Activated T-helper 17 cell treated with anti-CD3 and anti-CD28 coated beads, Interleukin-2, amount 50 U/mL, for 72 hours (primary cell): ENCODE measurements at places on chromosomes 5 and 9.

- no peak for ATAC-seq
Observed at GRCh38 chr9:114225561-114226212, 70.3 kb downstream of the COL27A1 start.

- ATAC-seq = no peak
Observed at GRCh38 chr9:97382099-97382718, 29.7 kb upstream of the TDRD7 start.

- ATAC-seq = peak; percentile 56
Observed at GRCh38 chr5:116763987-116764866, 189.6 kb upstream of the SEMA6A start.

DNA sequence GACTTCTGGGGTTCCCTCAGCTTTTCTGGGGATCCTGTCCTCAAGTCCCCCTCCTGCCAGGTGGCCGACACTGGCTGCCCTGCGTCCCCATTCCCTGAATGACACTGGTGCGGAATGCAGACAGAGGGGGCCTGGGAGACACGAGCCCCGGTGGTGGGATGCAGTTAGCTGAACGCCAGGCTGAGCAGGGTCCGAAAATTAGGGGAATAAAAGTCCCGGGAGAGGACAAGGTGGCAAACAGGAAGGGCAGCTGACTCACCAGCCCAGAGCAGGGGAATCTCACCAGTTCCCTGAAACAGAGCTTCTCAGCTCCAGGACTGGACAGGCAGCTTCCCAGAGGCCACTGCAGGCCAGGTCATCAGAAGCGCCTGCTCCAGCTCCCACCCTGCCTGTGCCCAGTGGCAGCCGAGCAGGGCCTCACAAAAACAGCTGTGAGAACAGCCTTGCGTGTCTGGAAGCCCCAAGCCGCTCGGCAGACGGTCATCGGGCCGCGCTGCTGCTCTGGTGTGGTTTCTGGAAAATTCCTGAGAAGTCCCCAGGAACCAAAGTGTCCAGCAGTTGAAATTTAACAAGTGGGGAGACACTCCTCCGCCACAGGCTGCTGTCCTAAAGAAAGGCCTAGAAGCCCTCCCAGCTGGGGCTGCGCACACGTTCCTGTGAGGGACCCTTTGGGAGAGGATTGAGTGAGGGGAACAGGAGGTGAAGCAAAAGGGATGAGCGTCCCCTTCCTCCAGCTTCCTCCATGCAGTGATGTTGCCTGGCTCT lies 47.6 kb upstream of the EXOC3 start:
- ATAC-seq = no peak

- no peak for ATAC-seq
Observed at GRCh38 chr5:8615142-8615858, 746.4 kb downstream of the MTRR start.

DNA sequence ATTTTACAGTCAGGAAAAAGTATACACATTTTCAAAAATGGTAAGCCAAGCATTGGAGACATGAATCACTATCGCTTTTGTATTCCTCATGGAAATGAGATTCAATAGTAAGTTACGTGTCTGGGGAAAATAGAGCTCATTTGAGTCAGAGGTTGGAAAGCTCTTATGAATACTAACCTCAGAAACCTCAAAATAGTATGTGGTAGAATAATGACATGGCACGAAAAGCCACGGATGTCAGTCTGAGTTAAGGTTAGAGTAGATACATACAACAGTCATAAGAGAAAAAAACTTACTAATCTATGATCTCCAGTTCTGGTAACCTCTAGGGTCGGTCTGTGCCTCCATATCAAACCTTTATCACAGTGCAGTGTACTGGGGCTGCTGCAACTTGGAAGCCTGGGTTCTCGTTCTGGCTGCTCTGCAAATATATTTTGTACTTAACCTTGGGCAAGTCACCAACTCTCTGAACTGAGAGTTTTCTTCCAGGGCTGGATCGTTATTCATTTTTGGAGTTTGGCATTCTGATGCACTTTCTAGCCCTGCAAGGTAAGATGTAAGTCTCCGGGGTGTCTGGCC lies 31.8 kb downstream of the MAP1B start:
- peak; percentile 97 for ATAC-seq

DNA sequence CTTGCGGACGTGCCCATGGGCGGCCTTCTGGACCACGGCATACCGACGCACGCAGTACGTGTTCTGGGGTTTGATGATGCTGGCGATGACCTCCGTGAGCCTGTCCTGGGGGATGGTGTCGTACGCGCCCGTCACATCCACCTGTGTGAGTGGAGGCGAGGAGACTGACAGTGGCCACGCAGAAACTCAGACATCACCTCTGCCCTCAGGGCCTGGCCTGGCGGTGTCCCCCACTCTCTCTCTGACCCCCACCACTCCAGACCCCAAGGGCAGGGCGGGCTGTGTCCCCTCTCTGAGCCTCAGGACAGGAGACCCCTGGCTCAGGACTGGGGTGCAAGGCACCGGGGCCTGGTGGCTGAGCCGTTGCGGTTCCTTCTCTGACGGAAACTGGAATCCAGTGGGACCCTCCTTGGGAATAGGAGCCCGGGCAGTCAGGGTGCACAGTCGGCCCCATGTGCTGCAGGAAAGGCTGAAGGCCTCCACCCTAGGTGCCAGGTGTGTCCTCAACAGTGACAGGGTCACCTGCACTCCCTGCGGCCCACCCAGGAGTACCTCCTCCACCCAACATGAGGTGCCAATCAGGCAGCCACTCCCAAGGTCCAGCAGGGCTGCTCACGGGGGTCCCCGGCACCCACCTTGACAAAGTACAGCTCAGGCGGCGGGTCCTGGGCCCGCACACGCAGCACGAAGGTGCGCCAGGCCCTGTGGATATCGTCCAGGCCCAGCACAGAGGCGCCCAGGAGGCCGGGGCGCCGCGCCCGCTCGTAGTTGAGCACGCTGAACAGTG lies 16.0 kb downstream of the TERT start:
- ATAC-seq = no peak

- ATAC-seq = no peak
Observed at GRCh38 chr5:78886341-78887230, 98.5 kb downstream of the ARSB start.

DNA sequence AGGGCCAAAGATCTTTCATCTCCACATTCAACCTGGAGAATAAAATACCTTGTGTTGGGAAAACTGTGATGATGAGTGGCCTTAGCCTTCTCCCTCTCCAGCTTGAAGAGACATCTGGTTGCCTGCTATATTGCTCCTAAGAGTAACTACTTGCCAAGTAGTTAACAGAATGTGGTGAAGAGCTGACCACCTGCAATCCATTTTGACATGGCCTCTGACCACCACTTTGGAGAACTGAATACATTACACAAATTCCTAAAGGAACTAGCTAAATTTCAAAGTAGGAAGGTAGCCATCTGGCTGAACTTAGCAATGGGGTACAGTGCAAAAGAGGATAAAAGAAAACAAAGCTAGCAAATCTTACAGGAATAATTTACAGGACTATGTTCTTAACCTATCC lies 7.2 kb downstream of the TBCA start:
- no peak for ATAC-seq

DNA sequence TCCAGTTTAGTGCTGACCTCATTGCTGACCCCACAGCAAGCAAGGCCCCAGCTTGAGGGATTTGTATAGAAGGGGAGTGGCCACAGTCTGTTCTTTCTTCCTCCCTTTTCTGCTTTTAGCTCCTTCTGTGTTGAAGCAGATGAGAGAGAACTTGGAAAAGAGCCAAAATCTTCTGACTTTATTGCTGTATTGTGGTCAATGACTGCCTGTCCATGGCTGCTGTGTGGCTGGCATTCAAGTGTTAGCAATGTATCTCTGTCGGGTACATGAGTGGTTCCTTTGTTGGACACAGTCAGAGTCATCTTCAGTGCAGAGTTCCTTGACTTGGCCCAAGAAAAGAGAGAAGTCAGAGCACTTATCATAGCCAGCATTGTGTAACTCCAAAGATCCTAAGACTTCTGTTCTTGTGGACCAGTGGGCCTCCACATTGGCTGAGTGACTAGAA lies 154.1 kb downstream of the LRRC70 start:
- no peak for ATAC-seq

GRCh38 chr5:72511366-72511765 lies 4.2 kb upstream of the ZNF366 start:
- no peak for ATAC-seq

GRCh38 chr9:122031157-122031556 lies 62.0 kb downstream of the TTLL11 start:
- no peak for ATAC-seq

DNA sequence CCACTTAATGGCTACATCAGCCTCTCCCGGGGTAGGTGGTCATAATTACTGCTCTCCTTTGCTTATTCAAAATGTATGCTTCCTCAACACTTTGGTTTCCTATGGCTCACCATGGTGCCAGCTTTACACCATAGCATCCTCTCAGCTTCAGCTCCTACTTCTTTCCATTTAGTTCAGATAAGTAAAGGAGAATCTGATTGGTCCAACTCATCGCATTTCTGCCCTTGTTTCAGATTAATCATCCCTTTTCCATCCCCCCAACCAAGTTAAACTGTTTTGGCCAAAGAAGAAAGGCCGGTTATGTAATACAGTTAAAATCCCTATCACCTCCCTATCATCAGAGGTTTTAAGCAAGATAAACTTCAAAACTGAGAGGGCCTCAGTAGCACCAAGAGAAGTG lies 130.5 kb downstream of the CETN3 start:
- ATAC-seq = no peak

- ATAC-seq = peak; percentile 57
Observed at GRCh38 chr9:34612788-34613390, 992 bp upstream of the RPP25L start.

- ATAC-seq = no peak
Observed at GRCh38 chr9:10268531-10269485, 344.0 kb downstream of the PTPRD start.

- no peak for ATAC-seq
Observed at GRCh38 chr5:100446879-100447430, 88.2 kb upstream of the FAM174A start.

GRCh38 chr5:9395706-9396105 lies 150.2 kb downstream of the SEMA5A start:
- no peak for ATAC-seq

DNA sequence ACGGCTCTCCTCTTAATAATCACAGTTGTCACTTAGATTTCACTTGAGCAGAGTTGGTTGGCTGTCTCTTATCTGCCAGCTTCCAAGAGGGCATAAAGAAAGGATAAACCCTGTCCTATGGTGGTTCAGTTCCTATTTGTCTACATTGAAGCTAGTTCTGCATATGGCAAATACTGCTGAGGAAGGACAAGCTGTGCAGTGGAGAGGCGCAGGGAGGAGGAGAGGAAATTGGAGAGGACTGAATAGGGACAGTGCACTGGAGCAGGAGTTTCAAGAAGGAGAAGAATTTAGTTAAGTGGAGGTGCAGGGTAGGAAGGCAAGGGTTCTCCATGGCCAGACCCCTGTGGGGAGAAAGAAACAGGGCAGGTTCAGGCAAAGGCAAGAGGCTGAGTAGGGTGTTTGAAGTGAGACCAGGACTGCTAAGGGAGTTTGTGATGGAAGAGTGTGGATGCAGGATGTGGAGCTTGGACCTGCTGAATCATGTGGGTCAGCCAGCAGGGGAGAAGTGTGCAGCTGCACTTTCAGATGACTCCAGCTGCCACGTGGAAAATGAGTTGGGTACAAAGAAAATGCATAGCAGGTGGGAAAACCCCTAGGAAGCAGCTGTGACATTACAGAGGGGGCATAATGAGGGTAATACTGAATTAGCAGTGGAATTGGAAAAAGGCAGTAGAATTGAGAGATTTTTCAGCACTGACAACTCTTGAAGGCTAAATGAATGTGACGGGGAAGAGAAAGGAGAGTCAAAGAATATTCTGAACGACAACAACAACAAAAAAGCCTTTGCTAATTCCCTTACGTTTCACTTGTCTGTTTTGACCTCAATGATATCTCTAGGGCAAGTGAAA lies 66.8 kb downstream of the MAMDC2 start:
- no peak for ATAC-seq

- ATAC-seq = no peak
Observed at GRCh38 chr5:135473956-135474670, 22.0 kb upstream of the TIFAB start.

DNA sequence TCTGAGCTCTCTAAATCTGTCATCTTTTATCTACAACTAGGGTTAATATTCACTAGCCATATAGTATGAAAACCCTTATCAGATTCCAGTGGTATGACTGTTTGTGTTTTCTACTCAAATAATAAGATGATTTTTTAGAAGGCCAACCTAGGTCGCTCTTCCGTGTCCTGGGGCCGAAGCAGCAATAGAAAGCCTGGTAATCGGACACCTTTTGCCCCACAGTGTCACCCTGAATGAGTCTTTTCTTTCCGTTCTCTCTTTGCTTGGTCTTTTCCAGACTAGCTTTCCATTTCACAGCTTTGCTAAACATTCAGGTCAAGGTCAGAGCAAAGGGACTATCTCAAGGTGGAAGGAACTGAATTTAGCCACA lies 243.3 kb upstream of the ANKRD55 start:
- ATAC-seq = no peak

DNA sequence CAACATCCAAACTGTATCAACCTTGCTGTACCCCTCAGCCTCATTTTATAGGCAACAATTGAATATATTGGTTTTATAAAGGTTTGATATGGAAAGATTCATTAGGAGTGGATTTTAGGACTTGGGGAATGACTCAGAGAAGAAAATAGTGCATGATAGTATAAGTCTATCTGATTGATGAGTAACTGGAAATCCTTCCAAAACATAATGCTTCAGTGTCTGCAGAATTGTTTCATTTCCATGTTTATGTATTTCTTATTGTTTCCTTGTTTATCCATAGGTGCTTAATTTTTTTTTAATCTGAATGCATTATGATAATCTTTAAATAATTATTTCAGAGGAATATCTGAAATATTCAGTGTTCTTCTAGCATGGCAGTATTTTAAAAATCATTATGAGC lies 12.6 kb downstream of the JAK2 start:
- no peak for ATAC-seq

- ATAC-seq = no peak
Observed at GRCh38 chr9:124270504-124271335, 13.0 kb downstream of the NEK6 start.

- no peak for ATAC-seq
Observed at GRCh38 chr9:76321195-76321828, 72.9 kb downstream of the RFK start.

DNA sequence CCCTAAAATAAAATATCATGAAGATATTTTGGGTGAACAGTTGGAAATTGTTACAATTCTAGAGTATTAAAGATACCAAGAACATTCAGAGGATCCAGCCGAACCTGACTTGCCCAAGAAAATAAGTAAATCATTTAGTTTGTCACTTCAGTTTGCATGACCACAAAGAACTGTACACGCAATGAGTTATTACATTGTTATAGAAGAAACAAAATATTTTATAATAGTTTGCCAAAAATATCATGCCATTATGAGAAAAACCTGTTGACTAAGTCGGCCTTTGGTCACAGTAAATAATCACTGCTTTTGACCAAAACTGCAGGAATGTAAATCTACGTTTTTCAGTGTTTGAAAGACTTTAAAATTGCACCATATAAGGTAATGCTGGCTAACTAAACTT lies 27.9 kb downstream of the TRIO start:
- no peak for ATAC-seq

- ATAC-seq = no peak
Observed at GRCh38 chr5:22070186-22070728, 782.9 kb downstream of the CDH12 start.

- ATAC-seq = no peak
Observed at GRCh38 chr9:95415158-95415557, 97.6 kb upstream of the FANCC start.

- no peak for ATAC-seq
Observed at GRCh38 chr9:91935066-91935749, 14.8 kb downstream of the ROR2 start.

- no peak for ATAC-seq
Observed at GRCh38 chr5:142542906-142543305, 143.0 kb downstream of the FGF1 start.

GRCh38 chr5:170523830-170524229 lies 20.0 kb downstream of the KCNIP1 start:
- ATAC-seq = no peak
